Activated CD8-positive, alpha-beta memory T cell treated with anti-CD3 and anti-CD28 coated beads, Interleukin-2, amount 50 U/mL, for 48 hours (primary cell): ENCODE measurements at places on chromosomes 12 and 14.

GRCh38 chr14:85911044-85911443 is 381.1 kb downstream of the FLRT2 start:
- DNase-seq, result no peak

GRCh38 chr12:9888665-9889273 is 7.5 kb downstream of the KLRF2 start:
- DNase-seq, result no peak

DNA sequence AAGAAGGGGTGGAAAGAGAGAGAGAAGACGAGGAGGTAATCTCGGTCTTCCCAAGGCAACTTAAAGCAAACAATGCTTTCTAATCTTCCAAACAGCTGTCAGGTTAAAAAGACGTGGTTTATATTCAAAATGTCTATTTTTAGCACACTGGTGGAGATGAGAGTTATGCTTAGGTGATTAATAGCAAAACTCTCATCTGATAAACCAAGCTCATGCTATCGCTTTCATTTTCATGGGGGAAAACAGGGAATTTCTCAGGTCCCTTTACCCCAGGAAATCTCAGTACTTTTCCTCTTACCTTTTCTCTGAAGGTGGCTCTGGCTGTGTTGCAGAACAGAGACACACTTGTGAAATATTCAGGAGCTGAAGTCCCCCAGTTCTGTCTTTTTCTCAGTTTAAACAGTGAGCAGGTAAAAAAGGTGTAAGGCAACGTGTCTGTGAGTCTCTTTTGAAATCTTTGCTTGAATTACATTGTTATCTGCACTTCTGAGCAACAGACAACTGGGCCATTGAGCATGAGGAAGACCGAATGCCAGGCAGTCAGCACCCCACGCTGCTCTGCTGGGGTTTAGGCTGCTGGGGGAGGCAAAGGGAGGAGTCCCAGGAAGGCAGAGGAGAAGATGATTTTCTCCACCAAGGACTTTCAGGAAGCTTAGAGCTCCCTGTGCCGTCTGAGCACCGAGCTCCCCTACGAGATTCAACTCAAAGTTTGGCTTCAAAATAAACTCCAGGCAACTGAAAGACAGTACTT is 759.3 kb downstream of the BCL11B start:
- DNase-seq, result no peak

DNA sequence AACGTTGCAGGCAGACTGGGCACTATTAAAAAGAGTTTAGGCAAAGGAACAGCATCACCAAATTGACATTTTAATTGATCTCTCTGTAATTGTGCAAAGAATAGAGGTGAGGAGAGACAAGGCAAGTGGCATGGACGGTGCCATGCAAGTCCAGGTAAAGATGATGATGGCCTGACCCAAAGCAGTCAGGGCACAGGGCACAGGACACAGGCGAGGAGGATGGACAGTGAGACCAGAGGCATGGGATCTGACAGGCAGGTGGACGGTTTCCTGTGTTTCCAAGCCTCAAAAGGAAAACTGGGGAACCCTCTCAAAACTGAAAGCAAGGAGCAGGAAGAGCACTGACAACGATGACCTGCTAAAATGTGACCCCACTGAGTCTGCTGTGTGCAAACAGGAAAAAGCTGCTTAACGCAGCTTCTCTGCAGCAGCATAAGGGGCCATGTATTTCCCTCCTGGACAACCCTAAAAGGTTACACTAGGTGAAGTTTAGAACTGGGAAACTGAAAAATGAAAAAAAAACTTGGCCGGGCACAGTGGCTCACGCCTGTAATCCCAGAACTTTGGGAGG is 50.9 kb downstream of the CLIP1 start:
- no peak for DNase-seq

- DNase-seq, result no peak
These were observed 32.9 kb upstream of the IFT81 start for GRCh38 chr12:110091136-110091711.

- no peak for DNase-seq
These were observed 1542.6 kb downstream of the AACS start for GRCh38 chr12:126607867-126608266.

DNA sequence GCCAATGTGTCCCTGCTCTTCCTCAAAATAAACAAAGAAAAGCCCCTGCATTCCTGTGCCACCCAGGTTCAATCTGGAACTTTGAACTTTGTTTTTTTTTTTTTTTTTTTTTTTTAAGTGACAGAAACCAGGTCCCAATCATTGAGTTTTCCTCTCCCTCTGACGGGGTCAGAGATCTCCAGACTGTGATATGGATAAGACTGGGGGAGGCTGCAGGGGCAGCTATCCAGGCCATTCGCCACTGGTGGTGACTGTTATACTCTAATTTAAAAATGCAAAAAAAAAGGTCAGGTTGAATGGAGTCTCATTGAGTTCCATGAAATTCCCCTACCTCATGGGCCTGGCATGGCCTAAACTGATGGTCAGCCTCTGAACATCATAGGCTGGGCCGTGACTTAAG is 57.0 kb downstream of the TMX1 start:
- DNase-seq, result no peak

DNA sequence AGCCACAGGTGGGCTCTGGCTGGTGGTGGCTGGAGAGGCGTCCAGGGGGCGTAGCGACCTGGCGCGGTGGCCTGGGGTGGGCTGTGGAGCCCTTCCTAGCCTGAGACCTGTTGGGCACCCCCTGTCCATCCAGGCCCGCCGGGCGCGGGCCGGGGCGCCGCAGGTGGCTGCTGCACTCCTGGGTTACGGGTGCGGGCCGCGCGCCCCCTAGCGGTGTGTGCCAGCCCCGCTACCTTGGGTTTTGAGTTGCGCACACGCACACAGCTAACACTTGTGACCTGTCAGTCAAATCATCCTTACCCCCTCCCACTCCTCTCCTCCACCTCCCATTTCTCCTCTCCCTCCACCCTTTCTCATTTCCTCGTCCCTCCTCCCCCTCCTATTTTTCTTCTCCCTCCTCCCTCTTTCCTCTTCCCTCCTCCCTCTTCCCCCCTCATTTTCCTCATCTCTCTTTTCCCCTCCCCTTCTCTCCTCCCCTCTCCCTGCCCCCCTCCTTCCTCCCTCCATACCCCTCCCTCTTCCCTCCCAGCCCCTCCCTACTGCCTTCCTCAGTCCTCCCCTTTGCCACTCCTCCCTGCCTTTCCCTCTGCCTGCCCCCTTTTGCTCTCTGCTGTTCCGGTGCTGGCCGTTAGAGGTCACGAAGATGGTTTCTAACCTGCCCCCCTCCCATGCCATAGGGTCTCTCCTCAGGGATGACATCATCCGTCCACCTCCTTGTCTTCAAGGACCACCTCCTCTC is 2.3 kb downstream of the MEG3 start:
- no peak for DNase-seq

DNA sequence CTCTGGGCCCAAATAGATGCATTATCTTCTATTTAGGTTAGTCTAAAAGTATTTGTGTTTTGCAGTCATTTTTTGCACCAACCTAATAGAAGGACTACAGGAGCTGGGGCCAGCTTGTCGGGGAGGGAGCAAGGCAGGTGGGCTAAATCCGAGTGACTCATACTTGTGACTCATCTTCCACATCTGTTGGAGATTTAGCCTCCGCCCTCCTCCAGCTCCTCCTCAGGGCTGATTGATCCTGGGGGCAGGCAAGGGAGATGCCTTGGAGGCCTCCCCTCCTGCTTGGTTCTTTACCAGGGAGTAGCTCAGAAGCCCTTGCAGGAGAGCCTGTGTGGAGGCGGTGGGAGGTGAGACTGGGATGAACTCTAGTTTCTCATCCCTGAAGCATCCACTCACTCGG is 27.9 kb downstream of the RHOF start:
- no peak for DNase-seq

DNA sequence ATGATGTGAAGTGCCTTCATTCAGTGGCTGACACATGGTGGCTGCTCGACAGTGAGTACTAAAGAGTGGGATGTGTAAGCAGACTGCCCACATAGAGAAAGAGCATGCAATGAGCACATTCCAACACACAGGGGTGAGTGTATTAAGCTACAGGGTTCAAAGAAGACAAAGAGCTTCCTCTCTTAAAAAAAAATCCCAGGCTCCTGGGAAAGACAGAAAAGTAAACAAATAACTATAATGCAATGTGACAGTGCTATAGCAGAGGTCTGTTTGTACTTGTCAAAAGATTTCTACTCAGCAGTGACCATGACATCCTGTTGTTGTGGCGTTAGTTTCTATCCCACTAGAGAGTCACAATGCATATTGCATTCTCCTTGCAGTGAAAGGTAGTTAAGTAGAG is 12.4 kb upstream of the PCNX1 start:
- DNase-seq, result no peak

- no peak for DNase-seq
These were observed 272.8 kb upstream of the FAR2 start for GRCh38 chr12:28876196-28876798.

DNA sequence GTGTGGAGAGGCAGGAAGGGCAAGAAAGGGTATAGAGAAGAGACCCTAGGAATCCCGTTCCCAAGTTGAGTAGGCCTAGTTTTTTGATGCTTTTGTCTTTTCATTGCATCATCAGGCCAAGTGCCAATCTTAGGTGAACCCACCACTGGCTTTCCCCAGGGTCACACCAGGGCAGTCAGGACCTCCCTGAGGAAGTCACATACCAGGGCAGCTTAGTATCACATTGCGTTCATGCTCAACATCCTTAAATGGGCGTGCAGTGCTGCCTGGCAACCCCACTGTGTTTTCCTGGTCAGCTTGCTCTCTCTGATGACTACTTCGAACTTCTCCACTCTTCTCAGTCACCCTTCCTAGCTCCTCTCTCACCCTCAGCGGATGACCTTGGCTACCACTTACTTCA is 9.0 kb downstream of the ASIC1 start:
- DNase-seq, result no peak

DNA sequence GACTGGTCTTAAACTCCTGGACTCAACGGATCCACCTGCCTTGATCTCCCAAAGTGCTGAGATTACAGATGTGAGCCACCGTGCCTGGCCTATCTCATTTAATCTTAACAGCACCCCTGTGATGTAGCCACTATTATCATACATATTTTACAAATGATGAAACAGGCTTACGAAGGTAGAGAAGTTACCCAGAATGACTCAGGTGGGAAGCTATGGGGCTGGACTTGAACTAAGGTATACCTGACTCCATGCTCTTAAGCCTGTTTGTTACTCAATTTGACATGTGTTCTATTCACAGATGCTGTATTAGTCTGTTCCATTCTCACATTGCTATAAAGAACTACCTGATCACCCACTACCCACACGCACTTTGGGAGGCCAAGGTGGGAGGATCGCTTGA is 36.8 kb upstream of the TMPO start:
- no peak for DNase-seq

DNA sequence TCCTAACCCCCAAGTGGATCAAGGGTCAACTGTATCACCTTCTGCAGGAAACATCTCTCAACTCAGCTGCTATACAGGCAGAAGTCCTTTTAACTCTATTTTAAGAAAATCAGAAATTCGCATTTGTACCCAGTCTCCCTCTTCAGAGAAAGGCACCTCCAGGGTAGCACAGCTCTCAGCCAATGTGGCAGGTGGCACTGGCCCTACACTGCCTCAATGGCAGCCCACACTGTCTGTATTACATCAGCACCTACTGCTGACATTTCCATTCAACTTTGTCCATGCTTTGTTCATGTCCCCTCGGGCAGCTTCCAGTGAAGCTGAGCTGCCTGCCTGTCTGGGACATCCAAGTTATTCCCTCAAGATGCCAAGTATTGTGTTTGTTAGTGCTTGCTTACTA is 8.8 kb downstream of the SPTSSA start:
- DNase-seq, result no peak

DNA sequence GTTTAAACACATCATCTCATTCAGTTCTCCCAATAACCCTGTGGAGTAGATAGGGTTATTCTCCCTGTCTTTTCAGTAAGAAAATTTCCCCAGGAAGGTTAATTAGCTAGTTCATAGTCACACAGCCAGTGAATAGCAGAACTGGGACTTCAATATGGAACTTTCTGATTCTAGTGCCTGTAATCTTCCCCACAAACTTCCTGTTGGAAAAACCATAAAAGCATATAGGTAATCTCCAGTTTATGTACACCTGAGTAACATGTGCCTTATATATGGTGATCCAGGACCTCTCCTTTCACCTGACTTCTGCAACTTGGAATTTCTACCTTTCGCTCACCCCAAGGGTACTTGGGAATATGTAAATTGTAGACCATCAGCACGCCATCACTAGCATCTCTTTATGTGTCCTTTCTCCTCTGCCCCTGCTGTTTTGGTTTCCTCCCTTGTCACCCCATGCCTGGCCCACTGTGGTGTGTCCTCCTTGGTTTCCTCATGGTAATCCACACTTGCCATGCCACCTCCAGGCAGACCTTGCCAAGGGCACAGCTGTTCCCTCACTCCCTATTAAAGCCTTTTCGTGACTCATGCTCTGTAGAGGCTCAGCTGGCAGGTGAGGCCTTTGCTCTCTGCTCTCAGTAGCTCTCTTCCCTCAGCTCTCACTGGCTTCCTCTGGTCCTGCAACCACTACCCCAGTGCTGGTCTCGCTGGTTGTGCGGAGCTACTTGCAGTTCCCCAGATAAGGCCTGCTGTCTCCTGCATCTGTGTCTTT is 16.7 kb downstream of the TBC1D30 start:
- DNase-seq, result no peak
